ENCODE measurements at places on chromosomes 12 and 14. TPM values are rescaled to one million over a fixed set of nuclear protein-coding genes. Genes with fewer than 3 reads are reported as not detected.
A peak's percentile ranks its signal among the peaks of the same experiment; 100 is the strongest.

Gene SLC5A8
- not detected for total RNA-seq

Gene ISCU
- 106 TPM for total RNA-seq

Gene DBX2
- total RNA-seq, result not detected

Gene OR4E1
- not detected for total RNA-seq

GRCh38 chr12:107537464-107538119 lies 148.0 kb upstream of the PWP1 start:
- DNase-seq, result no peak

GRCh38 chr12:130663514-130663913 lies 52.6 kb downstream of the RIMBP2 start:
- no peak for DNase-seq

GRCh38 chr14:55152052-55152753 lies 23.2 kb downstream of the LGALS3 start:
- no peak for DNase-seq

DNA sequence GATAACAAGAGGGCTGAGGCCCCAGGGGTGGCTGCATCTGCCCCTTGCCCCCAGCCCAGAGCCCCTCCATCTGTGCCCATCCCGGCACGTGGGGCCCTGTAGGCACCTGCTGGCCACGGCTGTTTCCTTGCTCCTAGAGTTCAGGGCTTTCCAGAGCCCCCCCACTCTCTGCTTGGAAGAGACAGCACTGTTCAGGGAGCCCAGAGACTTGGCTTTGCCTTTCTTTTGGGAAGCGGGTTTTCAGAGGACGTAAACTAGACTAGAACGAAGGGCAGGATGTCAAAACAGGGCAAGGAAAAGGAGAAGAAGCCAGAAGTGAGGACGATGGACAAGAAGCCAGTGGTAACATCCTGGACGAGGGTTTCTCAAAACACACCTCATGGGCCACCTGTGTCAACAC lies 163.3 kb upstream of the LHX5 start:
- no peak for DNase-seq

GRCh38 chr12:89390802-89391673 lies 38.7 kb upstream of the DUSP6 start:
- DNase-seq, result peak; percentile 55

DNA sequence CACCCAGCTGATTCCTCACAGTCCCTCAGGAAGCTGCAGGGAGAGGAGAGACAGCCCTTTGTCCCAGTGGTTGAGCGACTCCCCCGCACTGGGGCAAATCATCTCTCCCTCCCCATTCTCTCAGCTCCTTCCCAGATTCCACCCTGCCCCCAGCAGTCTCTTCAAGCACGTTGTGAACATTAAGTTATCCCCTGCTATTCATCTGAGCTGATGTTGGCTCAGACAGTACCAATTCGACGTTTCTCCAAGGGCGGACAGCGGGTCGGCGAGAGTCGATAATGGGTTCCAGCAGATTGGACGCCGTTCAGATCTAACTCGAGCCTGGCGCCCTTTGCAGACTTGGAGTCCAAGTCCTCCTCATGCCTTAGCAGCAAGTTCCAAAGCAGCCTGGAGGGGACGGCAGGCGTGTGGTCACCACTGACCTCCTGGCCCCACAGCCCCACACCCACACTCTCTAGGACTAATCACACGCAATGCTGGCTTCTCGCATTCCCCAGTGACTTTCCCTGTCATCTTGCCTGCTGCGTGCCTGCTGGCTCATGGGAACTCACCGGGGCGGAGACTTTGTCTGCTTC lies 245.9 kb downstream of the CHST11 start:
- no peak for DNase-seq

- DNase-seq, result no peak
These were observed 86.7 kb upstream of the ESRRB start for GRCh38 chr14:76289276-76289675.

GRCh38 chr12:56718149-56718548 lies 7.0 kb downstream of the NACA start:
- DNase-seq, result no peak

GRCh38 chr12:18752947-18753346 lies 15.0 kb downstream of the CAPZA3 start:
- no peak for DNase-seq

- DNase-seq, result no peak
These were observed 909.1 kb downstream of the TRHDE start for GRCh38 chr12:73181244-73181643.

DNA sequence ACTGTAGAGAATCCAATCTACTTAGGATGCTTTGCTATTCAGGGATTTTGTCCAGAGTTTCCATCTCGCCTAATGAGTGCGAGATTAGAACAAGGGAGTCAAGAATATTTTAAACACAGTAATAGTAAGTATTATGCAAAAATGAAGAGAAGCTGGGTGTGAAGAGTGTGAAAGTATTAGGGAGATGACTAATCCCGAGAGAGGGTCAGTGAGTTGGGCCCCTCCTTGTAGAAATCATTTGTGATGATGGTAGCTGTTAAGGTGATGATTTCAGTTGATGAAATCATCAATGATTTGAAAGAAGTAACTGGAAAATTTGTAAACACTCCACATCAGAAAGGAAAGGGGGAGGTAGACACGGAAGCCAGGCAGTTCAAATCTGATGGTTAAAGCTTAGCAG lies 478.9 kb upstream of the MGAT4C start:
- DNase-seq, result no peak

DNA sequence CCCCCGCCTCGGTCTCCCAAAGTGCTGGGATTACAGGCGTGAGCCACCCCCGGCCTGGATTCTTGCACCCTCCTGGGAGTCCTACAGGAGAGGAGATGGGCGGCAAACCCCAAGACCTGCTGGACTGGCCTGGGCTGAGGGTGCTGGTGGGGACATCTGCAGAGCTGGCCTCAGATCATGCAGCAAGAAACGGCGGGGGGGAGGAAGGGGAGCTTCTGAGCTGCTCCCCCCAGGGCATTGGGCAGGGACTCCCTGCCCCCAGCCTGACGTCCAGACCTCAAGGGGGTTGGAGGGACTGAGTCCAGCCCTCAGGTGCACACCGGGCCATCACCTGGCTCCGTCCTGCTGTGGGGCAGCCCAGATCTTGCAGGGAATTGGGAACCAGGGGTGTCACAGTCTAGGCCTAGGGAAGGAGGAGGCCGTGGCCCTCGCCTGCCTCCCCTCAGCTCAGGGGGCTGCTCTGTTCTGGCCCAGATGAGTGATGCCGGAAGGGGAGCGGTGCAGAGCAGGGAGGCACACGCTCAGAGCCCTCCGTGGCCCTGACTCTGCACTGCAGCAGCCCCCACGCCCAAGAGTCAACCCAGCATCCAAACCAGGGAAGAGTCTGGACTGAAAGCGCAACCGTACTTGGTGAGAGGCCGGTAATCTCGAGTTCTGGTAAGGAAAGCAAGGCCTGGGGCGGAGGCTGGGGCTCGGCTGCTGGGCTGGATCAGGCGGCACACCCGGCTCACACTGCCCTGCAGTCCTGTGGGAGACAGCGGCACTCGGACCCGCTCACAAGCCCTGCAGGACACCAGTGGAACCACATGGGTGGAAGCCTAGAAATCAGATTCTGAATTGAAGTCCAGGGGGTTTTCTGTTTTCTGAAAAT lies 8.9 kb upstream of the AMN start:
- no peak for DNase-seq

- DNase-seq, result no peak
These were observed 29.3 kb upstream of the LGALS3 start for GRCh38 chr14:55099756-55100155.

- peak; percentile 72 for DNase-seq
These were observed 47.8 kb downstream of the PEBP1 start for GRCh38 chr12:118183711-118184110.

DNA sequence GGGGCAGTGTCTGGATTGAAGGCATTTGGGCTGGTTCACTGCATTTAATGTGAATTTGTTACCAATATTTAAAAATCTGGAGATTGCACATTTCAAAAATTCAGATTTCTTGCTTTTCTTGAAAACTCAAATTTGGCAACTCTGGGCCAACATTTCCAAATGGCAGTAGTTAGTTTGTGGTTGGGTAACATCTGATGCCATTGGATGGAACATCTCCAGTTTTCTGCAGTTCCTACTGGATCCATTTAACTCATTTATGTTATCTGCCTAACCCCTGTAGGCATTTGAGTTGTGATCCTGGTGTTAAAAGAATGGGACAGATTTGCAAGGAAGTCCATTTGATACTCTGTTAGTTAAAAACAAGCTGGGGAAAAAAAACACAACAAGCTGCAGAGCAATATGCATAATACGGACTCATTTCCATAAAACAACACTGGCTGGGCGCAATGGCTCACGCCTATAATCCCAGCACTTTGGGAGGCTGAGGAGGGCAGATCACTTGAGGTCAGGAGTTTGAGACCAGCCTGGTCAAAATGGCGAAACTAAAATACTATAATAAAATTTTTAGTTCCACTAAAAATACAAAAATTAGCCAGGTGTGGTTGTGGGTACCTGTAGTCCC lies 7.9 kb downstream of the EIF2B2 start:
- no peak for DNase-seq

DNA sequence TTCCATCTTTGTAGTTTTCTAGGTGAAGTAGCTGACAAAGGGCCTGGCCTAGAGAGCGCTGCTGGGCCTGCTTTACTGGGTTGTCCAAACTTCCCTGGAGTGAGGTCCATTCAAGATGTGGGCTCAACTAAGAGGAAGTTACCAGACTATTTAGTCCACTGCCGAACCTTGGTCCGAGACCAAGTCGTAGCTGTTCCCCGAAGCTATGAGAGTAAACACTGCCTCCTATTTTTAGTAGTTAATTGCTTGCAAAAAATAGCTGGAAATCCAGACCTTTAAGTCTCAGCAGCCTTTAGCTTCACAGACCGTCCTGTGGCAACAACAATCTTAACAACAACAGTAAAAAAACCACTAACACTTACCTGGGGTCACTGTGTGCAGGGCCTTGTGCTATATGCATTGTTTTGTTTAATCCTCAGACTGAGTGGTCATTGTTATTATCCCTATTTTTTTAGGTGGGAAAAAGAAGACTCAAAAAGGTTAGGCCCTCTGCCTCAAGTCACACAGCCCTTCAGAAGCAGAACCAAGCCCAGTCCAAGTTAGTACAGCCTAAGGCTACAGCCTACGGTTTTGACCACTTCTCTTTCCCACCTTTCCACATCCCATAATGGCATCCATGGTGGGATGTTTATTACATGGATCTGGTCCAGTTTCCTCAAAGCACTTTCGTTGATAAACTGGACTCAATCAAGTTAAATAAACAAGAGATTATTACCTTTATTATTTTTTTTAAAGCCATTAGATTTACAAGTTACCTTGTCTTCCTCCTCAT lies 30.6 kb downstream of the SOCS2 start:
- DNase-seq, result no peak

DNA sequence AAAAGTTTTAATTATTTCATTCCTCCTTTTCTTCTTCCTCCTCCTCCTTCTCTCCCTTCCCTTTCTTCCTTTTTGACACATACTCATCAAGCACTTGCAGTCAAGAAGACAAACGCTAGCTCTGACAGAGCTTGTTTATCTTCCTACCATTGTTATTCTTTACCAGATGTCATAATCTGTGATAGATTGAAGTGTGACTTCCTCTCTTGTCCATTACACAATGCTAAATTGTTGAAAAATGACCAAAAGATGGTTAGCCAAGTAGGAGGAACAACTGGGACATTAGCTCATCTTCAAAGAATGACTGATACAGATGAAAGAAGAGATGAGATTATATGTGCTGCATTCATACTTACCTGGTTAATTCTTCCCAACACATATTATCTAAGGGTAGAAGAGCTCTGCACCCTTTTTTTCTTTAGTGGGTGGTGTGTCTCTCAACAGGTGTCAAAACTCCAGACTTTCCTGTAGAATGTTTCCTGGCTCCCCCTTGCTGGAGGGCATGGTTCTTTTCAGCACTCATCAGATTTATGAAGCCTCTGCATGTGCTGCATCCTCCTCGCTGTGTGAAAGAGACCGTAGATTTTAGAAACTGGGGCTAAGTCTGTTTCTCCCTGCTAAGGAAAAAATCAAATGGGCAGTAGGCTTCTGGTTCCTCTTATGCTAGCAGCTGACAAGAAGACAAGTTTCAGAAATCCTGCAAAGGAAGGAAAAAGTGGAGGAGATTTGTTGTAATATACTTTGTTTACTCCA lies 147.1 kb downstream of the TMX1 start:
- DNase-seq, result peak; percentile 25

DNA sequence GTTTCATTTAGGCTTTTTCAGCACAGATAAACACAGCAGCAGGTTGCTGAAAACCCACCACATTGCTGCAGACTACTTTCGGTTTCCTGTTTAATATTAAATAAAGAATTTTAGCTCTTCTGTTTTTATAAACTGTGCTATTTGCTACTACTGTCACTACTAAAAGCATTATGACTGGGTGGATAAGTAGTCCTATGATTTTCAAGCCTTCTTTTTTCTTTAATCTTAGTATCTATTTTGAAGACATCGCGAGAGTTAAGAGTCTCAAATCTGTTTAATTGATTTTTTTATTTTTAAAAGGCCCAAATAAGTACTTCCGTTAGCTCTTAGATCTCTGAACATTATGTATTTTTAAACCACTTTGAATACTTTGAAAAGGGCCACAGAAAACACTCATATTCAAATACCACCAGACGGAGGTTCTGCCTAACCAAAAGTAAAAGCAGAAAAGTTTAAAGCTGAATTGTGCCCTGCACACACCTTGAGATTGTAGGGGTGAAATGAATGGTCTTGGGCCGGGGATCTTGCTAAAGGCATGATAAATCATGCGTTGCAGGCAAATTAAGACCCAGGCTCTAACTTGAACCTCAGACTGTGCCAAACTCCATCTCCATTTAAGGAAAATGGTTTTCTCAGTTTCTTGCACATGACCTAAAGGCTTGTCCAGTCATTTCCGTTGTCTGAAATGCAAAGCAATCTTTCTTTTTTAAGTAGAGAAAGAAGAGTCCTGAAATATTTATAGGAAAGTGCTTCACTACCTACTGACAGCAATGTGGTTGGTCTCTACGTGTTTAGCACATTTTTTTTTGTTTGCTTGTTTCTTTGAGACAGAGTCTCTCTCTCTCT lies 13.6 kb upstream of the FOXN3 start:
- peak; percentile 39 for DNase-seq

DNA sequence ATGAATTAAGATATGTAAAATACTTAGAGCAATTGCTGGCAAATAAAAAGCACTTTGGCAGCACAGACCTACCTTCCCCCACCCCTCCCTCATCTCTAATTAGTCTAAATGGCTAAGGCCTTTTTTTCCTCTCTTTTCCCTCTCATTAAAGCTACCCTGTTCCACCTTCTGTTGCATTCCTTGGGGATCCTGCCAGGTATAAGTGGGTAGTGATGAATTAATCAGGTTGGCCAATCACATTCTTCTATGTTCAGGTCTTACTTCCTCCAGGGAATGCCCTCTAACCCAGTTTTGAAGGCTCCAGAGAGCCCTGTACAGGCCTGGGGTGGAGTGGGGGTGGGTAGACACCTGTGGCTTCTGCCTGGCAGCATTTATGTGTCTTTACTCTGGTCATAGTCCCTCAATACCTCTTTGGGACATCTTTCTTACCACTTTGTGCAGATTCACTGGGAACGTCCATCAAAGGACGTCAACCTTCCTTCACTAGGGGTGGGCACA lies 28.4 kb downstream of the HSPB8 start:
- no peak for DNase-seq

DNA sequence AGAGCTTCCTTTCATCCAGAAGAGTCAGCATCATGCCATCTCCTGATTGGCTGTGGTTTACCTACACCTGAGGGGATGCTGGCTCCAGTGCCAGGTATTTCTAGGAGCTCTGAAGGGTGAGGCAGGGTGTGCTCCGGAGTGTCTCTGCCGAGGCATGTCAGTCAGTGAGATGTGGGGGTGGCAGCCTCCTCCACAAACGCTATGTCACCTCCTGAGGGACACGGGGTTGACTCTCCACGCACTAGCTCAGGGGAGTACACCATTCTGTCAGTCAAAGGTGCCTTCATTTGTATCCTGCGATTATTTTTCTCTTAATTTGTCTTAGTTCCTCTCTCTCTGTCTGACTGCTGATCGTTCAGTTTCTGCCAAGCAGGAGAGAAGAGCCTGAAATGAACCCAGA lies 604.5 kb downstream of the VRK1 start:
- no peak for DNase-seq

GRCh38 chr12:114399664-114400211 lies 6.2 kb downstream of the TBX5 start:
- DNase-seq, result no peak
